ENCODE measurements at places on chromosomes 12 and 14.

DNA sequence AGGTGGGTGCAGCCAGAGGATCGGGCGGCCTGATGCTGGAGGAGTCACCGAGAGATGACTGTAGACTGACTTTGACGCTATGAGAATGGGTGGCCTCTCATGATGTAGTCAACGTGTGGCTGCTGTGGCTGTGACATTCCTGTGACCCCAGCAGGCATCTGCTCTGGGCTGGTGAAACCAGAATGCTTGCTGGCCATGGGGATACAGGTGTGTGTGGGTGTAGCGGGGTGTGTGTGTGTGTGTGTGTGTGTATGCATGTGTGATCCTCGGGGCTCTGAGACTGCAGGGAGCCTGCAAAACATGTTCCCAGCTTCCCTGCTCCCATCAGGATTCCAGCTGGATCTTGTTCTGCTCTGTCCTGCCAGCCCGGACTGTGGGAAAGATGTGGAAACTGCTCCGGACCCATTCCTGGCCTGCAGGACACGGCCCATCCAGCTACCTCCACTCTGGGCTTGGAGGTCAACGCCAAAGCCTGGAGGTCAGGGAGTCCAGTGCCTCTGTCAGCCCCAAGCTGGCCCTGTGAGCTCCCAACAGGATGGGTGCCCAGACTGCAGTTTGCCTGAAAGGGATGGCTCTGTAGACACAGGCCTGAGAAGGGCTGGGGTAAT, 18.8 kb upstream of the HHIPL1 start:
- DNase-seq, result no peak

GRCh38 chr12:76694369-76694768, 69.5 kb upstream of the ZDHHC17 start:
- no peak for DNase-seq

GRCh38 chr12:58727521-58727920, 192.8 kb downstream of the LRIG3 start:
- no peak for DNase-seq

DNA sequence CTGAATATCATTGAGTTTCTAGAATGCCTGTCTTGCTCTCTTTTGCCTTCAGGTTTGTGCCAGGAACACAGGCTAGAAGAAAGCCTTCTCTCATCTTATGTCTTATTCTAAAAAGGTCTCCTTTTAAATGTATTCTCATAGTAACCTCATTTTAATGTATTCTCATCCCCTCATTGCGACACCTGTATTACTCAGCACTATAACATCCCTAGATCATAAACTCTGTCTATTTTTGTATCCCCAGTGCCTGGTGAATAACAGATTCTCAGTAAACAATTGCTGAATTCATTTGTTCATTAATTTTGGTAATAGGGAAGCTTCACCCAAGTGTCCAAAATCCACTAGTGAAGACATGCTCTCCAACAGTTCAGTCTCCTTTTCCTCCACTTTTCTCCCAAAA, 8.8 kb upstream of the LRRK2 start:
- no peak for DNase-seq

GRCh38 chr14:93824518-93825234, 36.4 kb upstream of the PRIMA1 start:
- no peak for DNase-seq

- DNase-seq, result no peak
These were observed 147.3 kb downstream of the TSPAN9 start for GRCh38 chr12:3224530-3224903.

- DNase-seq, result no peak
These were observed 7.1 kb upstream of the CGRRF1 start for GRCh38 chr14:54502602-54503001.

GRCh38 chr12:98741196-98741555, 96.1 kb downstream of the APAF1 start:
- no peak for DNase-seq

GRCh38 chr14:50647282-50647681, 20.8 kb downstream of the SAV1 start:
- DNase-seq, result no peak

GRCh38 chr14:79570648-79571047, 640.7 kb downstream of the DIO2 start:
- no peak for DNase-seq

DNA sequence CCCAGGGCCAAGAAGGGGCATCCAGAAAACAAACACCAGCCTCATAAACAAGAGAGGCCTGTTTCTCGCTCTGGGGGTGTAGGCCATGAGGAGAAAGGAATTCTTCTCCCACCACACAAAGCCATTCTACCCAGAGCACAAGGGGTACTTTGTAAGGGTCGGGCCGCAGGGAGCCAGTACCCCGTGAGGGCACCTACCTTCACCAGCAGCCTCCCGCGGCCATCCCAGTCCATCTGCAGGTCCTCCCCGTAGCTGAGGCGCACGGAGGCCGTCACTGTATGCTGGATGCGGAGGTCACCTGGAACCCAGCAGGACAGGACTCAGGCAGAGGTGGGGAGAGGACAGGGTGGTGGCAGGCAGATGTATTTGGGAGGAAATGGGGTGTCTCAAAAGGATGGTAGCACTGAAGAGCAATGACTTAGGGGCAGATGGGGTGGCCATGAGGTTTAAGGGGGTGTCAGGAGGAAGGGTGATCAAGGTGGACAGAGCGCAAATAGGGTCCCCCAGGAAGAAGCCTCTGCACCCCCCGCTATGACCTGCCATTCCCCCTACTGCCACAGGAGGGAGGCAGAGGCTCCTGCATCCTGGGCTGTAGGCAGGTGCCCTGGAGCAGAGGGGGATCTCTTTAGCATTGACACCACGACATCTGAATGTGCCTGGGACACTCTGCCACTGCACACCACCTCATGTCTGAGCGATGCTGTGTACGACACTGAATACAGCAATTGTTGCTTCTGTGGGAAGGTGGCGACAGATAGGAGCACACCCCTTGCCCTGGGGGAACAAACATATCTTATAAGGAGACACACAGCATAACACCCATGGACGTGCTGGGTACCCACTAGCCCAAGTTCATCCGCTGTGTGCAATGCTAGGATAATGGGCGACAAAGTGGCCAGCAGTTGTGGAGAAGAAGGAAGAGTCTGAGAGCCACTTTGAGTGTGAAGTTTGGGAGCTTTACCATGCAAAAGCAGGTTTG, 61.4 kb downstream of the VWF start:
- DNase-seq, result no peak

GRCh38 chr14:83611906-83612390, 1918.0 kb upstream of the FLRT2 start:
- DNase-seq, result no peak

DNA sequence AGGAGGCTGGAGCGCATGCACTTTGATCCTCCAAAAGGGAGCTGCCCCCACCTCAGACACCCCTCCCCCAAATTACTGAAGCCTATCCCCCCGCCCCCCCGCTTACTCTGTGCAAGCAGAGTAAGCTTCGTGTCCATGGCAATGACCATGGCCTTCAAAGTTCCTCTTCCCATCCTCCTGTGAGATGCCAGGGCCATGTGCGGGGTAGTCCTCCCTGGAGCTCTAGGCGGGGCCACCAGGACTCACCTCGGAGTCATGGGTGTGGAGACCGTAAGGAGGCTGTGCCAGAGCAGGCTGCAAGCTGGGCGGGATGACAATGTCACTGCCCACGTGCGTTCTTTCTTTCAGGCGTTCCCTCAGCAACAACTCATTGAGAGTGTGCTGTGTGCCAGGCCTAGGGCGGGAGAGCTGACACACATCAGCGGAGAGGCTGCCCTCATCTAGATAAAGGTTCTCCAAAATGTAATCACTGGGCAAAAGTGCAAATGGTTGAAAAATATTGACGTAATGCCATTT, 66.8 kb downstream of the C14orf132 start:
- no peak for DNase-seq

- peak; percentile 63 for DNase-seq
These were observed 10.8 kb downstream of the SUOX start for GRCh38 chr12:56007564-56008559.

GRCh38 chr14:91872517-91873470, 5.5 kb upstream of the TC2N start:
- DNase-seq, result no peak

DNA sequence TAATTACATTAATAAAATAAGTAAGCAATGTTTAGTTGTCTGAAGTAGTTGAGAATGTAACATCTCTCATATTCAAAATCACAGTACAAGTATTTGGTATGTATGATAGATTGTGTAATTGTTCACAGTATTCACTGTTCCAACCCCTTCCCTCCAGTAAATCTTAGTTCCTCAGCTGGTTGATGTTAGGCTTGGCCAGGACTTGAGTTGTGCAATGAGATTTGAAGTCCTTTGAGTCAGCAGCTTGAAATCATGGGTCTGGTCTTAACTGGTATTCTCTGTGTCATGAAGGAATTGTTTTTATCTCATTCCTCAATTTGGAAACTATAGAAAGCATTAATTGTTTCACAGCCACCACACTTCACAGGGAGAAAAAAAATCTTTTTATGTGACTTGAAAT, 477.1 kb downstream of the FSCB start:
- no peak for DNase-seq

DNA sequence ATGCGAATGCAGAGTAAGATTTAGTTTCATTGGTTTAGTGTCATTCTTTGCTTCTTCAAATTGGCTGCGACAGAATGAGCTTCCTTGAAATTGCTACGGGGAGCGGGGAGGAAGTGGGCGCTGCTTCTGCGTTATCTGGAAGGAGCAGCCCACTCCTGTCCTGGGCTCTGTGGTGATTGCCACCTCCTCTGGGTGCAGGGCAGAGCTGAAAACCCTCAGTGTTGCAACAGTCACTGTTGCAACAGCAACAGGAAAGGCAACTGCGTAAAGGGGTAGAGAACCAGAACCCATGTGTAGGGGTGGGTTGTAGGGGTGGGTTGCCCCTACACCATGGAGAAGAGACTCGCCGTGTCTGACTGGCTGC, 57.7 kb downstream of the MAX start:
- DNase-seq, result no peak

GRCh38 chr12:63826006-63826585, 18.4 kb upstream of the SRGAP1 start:
- no peak for DNase-seq

GRCh38 chr14:80215081-80215480, 3.8 kb upstream of the DIO2 start:
- DNase-seq, result no peak

- DNase-seq, result no peak
These were observed 111.0 kb upstream of the NCOR2 start for GRCh38 chr12:124678421-124678893.

- no peak for DNase-seq
These were observed 117.7 kb downstream of the SLC38A6 start for GRCh38 chr14:61098721-61099120.

DNA sequence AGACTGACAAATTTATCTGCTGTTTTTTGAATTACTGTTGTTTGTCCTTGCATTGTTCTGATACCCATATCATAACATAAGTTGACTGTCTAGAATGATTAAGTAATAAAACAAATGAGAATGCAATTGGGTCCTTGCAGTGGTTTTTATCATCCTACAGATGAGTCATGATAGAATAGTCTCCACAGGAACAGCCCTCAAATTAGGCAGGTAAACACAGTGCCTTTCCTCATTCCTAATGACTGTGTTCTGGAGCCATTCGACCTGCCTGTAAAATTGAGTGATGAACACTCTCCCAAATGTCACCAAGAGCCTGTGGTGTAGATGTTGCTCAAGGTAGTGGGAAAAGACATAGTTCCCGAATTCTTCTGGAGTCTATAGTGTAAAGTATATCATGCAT, 12.3 kb downstream of the NKX2-8 start:
- DNase-seq, result no peak

DNA sequence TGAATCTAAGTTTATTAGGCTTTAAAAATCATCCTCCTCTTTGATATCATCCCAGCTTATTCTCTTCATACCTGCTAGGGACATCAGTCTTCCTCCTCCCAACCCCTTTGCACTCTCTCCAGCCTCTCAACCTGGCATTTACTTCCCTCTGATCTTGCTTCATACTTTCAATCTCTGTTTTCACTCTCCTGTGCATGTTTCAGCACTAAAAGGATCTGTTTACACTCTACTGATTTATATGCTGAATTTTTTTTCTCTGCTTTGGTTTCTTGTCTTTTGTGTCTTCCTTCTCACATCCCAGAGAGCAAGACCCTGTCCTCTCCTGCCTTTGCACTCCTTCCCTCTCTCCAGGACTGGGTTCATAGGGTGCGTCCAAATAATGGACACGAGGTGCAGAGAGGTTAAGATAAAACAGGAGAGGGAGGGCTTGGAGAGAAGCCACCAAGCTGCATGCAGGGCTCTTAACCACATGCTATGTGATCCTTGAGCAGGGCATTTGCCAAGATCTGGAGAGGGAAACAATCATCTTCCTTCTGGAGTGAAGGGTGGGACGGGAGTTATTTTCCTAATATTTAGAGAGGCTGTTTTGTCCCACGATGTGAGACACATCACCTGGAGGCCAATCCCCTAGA, 3.0 kb upstream of the CISTR start:
- DNase-seq, result no peak

- peak; percentile 25 for DNase-seq
These were observed at the start of gene CD9 for GRCh38 chr12:6200256-6201212. Gene CD9, plus strand, starts transcription at chr12:6200400. Its CDS starts 100 bp downstream, at chr12:6200500.

DNA sequence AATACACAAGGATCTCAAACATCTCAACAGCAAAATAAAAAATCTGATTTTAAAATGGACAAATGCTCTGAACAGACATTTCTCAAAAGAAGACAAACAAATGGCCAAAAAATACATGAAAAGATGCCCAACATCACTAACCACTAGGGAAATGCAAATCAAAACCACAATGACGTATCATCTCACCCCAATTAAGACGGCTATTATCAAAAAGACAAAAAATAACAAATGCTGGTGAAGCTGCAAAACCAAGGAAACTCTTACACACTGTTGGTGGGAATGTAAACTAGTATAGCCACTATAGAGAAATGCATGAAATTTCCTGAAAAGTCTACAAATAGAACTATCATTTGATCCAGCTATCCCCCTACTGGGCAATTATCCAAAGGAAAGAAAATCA, 145.0 kb downstream of the BTG1 start:
- DNase-seq, result no peak

GRCh38 chr12:21827083-21827482, 52.6 kb upstream of the KCNJ8 start:
- DNase-seq, result no peak

GRCh38 chr12:118059341-118060191, 1.4 kb downstream of the WSB2 start:
- no peak for DNase-seq

DNA sequence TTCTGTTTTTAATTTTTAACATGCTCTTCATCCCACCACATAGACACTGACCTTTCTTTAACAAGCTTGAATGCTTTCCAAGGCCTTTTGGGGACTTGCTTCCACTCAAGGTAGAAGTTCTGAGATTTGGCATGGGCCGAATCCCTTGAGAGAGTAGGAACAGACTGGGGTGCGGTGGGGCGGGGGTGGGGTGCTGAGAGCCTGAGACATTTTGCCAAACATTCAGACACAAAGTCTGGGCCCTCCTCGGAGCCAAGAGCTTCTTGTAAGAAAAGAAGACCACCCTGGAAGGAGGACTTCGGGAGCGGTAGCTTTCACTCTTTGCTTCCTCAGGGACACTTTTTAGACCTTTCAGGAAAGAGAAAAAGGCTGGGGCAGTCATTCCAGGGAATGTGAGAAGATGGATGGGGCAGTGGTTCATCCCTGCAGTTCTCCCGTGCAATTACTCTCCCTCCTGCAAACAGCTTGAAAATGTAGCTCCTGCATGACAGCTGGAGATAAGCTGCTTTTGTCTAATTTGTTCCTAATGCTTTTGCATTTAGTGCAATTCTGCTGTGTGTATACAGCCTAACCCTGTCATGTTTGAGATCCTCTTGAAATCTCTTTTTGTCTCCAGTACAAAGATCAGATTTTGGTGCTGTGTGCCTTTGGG, 16.3 kb upstream of the MYO1H start:
- no peak for DNase-seq
